CD4-positive, alpha-beta T cell treated with Interleukin-4 for 1 hour (primary cell): ENCODE measurements at places on chromosomes 1 and 21.

DNA sequence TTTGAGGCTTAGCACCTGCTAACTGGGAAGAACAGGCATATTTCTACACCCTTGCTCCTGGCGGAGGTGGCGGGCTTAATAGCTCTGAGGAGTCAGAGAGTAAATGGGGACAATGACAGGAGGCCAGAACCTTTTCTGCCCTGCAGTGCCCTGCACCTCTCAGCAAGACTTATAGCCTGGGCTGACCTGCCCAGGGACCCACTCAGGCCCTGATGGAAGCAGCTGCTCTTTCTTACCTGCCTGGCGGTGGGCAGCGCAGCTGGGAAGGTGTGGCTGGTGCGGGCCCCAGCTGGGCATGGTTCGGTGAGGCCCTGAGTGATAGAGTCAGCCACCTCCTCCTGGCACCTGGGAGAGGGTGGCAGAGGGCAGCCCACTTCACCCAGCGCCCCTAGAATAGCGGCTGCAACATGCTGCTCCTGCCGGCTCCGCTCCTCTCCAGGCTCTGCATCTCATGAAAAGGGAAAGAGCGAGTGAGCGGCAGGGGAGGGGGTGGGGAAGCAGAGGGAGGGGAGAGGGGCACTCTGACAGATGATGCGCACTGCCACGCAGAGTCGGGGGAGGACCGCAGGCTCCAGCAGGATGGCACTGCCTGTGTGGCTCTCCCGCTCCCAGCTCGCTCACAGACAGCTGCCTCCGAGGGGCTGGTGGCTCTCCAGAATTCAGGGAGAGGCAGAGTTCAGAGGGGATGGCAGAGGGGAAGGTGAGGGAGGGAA, at the start of gene RGS8:
RGS8 (minus strand) TSS at position 472 of the 713 bp plus-strand sequence. CDS start 14,938 bp downstream, outside the sequence.
- no peak for DNase-seq

DNA sequence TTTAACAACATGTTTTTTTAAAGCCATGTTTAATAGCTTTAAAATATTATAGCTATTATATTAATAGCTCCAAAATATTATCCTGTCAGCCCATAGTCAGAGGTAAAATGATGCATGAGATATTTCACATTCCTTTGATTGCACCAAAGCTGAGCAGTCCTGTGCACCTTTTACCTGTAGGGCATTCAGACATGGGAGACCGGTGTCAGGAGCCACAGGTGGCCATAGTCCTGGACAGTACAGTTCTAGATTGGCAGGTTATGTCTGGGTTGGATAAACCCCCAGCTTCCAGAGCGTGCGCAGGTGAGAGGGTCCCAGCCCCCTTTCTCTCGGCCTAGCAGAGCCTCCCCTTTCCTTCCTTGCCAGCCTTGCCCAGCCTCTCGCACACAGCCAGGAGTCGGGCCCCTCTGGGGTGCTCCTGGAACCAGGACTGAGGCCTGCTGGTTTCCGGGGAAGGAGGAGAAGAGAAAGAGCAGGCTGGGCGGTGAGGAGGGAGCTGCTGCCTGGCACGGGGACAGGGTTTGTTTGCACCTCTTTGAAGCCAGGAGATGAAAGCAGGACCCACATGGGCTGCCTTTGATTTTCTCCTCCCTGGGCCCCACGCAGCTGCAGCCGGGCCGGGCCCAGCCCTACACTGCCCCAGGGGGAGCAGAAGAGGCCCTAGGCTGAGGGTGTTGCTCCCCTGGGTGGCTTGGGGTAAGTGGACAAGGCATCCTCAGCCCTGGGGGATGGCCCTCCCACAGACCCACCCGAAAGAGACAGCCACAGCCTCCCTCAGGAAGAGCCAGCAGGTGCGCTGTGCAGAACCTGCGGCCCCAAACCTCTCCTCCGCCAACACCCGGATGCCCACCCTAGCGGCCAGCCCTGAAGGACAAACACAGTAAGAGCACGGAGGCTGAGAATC, 75.2 kb upstream of the TARDBP start:
- DNase-seq, result no peak

GRCh38 chr1:87305151-87305550, 23.5 kb upstream of the LMO4 start:
- no peak for DNase-seq

DNA sequence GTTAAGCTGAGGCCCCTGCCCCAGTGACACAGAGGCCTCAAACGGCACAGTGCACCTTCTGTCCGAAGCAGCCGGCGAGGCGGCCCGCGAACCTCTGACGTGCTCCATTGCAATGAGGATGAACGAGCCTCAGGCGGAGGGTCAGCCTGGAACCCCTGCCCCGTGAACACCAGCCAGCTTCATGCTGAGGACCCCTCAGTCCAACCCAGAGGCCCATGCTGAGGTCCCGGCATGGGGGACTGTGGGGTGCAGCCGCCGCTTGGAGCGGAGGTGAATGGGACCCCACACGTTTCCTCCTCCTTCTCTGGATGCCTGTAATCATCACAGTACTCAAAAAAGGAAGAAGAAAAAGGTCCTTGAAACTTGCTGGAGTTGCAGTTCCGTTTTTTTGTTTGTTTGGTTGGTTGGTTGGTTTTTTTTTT, 62.1 kb downstream of the PRKCZ start:
- no peak for DNase-seq

DNA sequence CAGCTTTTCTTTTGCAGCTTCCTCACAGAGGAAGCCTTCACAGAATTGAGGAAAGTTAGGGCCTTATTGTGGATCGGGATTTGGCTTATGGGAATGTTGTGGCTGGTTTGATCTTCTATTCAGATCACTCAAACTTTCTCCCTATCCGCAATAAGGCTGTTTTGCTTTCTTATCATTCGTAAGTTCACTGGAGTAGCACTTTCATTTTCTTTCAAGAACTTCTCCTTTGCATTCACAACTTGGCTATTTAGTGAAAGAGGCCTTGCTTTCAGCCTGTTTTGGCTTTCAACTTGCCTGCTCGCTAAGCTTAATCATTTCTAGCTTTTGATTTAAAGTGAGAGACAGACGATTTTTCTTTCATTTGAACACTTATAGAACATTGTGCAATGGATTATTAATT, 181.9 kb upstream of the B3GALT2 start:
- DNase-seq, result no peak

DNA sequence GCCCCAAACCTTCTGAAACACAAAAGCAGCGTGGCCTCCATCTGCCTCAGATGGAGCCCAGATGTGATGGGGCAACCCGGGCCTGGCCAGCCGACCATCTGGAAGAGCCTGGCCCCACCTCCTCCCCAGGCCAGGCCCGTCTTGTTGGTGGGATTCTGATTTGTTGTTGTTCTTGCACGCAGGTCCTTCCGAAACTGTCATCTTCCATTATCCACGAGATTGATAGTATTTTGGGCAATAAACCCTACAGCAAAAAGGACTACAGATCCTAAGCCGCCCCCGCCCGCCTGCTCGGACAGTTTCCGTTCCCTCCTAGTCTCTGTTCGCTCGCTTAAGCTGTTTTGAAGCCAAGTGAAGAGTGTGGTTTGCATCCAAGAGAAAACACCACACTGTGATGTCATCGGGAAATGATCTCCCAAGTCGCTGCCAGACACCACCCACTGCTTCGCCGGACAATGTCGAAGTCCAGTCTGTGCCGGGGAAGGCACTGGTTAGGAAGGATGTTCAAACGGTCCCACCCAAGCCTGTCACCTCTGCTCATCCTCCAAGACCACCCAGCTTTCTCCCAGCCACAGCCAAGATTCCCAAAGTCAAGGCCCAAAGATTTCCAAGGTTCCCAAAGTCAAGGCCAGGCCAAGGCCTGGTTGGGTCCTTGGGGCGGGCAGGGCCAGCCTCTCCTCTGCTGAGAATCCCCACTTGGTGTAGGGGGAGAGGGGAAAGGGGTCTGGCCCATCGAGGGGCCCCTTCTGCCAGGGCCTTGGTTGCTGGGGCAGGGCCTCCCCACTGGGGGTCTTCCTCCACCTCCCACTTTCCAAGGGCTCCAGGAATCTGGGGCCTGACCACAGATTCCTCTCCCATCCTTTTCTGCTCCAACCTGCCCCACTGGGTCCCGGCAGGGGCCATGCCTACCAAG, 52.9 kb downstream of the KCNAB2 start:
- DNase-seq, result no peak

DNA sequence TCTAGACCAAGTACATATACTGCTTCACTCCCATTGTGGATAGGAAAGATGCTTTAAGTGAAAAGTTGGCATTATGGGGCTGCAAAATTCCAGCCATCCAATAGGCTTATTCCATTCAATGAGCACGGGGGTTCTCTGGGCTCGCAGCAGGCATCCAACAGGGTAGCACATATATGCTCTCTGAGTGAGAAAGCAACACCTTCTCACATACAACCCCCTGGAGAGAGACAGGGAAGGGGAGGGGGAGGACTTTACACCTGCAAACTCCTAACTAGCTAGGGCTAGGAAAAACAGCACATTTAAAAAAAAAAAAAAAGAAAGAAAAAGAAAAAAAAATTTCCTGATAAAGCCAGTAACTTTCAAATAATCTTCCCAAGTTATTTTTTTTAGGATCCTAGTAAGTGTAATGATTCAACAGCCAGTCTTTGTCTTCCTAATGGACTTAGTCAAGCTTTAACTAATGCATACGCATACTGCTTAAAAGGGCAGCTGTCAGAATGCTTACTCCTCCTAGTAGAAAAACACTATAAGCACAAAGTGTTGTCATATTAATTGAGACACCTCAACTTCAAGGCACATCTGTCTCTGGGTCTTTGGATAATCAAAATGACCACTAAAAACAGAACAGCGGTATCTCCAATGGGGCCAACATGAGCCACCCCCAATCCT, 18.7 kb downstream of the PSMB2 start:
- no peak for DNase-seq

DNA sequence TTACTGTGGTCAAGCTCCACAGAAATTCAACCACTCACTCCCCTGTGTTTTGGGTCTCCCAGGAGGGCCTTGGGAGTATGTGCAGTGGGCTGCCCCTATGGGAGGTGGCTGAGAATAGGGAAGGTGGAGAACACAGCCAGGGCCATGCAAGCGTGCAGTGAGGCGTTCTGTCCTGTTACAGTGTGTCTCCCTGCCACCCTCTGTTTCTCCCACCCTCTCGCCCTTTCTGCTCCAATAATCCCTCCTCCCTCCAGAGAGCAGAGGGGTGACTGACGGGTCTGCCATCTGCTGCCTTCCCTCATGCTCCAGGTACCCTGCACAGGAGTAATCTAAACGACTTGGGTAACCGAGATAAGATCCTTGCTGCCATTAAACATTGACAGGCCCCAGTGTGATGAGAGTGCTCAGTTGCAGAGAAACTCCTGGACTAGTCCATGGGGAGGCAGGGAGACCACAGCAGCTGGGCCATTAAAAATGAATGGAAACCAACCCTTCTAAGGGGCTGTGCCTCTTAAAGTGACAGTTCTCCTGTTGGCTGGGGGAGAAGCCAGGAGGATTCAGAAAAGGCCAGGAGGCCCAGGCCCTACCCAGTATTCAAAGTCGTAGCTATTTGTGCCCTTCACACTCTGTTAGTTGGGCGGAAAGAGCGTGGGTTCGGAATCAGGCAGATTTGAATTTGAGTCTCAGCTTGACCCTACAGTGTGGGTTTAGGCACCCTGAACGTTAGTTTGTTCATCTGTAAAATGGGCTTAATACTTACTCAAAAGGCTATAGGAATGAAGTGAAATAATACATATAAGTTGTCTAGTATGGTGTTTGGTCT, 22.4 kb upstream of the BTG2 start:
- no peak for DNase-seq

DNA sequence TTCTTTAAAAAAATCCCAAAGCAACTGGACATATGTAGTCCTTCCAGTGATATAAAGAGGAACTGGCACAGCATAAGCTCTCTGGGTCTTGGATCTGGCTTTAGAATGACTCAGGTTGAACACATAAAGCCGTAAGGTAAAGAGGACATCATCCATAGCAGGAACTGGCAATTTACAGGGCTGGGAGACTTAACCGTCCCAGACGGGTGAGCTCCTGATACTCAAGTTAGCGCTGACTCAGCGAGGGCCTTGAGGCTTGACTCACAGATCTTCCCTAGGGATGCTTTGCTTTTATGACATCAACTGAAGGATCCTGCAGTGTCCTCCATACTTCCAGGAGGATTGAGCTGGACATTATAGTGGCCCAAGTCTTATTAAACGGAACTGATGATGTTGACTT, 154.1 kb downstream of the CLIC6 start:
- DNase-seq, result no peak

GRCh38 chr21:41993744-41994143, 16.4 kb downstream of the ZBTB21 start:
- DNase-seq, result no peak

DNA sequence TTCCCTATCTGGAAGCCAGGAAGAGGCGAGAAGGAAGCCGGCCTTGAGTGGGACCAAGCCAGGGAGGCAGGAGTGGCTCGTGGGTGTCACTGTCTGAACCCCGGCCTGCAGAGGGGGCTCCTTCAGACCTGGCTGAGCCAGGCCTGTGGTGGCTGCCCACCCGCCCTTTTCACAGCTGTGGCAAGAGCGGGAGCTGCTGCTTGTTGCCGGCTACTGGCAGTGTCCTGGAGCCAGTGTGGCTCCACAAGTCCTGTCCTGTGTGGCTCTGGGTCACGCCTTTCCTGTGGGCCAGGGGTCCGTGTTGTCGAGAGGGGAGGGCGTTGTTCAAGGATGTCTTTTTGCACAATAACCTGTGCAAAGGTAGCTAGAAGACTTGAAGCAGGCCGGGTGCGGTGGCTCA, 1.3 kb downstream of the PFKL start:
- DNase-seq, result no peak

- peak; percentile 67 for DNase-seq
Observed at GRCh38 chr1:223363856-223364684, at the start of gene SUSD4. SUSD4 (minus strand) TSS chr1:223364176; CDS start chr1:223363425, 751 bp downstream.

DNA sequence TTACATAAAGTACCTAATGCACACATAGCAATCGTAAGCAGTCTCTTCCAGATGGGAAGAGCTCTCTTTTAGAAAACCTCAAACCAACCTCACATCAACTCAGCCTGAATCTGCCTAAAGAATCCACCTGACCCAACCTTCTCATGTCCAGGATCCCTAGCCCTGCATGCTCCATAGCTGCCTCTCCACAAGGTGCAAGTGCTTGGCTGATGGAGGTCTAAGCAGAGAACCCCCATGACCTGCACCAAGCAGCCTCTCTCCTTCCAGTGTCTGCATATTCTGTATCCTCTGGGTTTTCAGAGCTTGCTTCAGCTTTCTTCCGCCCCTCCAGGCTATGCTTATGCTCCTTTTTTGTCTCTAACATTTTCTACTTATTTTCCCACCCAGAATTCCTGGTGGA, 2.5 kb downstream of the LY9 start:
- DNase-seq, result no peak

- DNase-seq, result no peak
Observed at GRCh38 chr1:18116777-18117176, 9.2 kb downstream of the IGSF21 start.

DNA sequence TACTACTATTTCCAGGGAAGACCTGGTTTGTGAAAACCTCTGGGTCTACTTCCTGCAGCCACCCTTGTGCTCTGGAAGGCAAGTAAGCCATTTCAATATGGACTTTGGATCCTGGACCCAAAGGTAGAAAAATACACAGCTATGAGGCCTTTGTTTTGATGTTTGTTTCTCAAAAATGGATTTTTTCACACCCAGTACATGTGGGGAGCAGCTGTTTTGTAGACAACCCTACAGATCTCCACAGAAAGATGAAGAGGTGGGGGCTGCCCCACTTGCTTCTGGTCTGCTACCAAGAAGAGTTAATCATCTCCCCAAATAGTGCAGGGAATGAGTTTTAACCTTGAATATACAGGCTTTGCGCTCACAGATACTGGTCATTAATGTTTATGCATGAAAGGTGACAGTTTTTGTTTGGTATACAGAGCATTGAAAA, 29.2 kb downstream of the ZNF281 start:
- DNase-seq, result no peak
